Stimulated activated CD8-positive, alpha-beta memory T cell treated with anti-CD3 and anti-CD28 coated beads, Interleukin-7, amount 100 ng/mL, for 1 hour (primary cell): ENCODE measurements at places on chromosomes 1 and 21.

DNA sequence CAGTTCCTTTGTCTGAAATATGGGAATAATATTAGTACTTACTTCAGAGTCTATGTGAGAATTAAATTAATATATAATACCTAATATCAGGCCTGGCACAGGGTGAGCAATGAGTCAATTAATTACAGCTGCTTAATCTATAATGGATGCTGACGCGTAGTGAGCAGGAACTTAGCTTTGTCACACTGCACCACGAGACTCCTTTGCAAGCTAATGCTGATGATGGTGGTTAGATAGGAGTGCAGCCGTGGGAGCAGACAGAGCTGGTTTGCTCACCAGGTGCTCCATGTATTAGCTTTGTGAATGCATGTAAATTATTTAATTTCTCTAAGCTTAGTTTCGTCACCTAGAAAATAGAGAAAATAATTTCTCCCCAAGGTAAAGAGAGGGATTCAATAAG lies 35.1 kb downstream of the KCNJ15 start:
- no peak for DNase-seq

- DNase-seq, result no peak
Observed at GRCh38 chr1:3902571-3903091, 2.6 kb upstream of the C1orf174 start.

DNA sequence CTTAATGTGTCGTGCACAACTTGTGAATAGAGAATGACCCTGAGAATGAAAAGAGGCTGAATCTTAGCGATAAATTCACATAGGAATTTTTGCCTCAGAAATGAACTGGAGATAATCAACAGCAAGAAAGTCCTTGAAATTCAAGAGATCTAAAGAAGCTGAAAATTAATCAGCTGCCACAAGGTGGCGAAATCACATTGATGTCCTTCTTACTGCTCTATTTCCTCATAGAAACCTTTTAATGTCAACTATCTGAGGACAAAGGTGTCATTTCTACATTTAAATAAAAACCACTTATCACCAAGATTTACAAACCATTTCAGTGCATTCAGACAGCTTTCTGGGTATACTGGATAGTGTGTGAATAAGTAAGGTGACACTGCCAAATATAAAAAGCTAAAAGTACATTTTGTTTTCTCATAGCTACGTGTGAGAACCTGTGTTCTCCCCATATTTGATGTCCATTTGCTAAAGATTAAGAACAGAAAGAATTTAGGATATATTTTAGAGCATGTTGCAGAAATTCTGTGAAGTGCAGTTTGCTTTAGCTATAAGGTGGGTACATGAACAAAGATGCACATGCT lies 485.3 kb upstream of the PTBP2 start:
- DNase-seq, result no peak

- no peak for DNase-seq
Observed at GRCh38 chr1:233844692-233845091, 59.8 kb upstream of the SLC35F3 start.
